ENCODE measurements at places on chromosomes 7 and 10. TPM values are rescaled to one million over a fixed set of nuclear protein-coding genes. Genes with fewer than 3 reads are reported as not detected.

The GJD4 gene
- total RNA-seq, result not detected

The MMP21 gene
- total RNA-seq, result not detected

The PRF1 gene
- not detected for total RNA-seq

The TFPI2 gene
- total RNA-seq, result 59.8 TPM

The CCNJ gene
- 8.6 TPM for total RNA-seq

The RASSF4 gene
- total RNA-seq, result 2.2 TPM

The EXOSC1 gene
- total RNA-seq, result 47.9 TPM

The STAG3 gene
- total RNA-seq, result 0.13 TPM

The SYNPO2L gene
- not detected for total RNA-seq

The C10orf95 gene
- total RNA-seq, result not detected

The PNLIPRP2 gene
- total RNA-seq, result not detected

The SLC13A1 gene
- not detected for total RNA-seq

The CCDC172 gene
- total RNA-seq, result not detected

The LLCFC1 gene
- not detected for total RNA-seq

The PKD2L1 gene
- total RNA-seq, result not detected

The PPP1R3C gene
- total RNA-seq, result not detected

The FAM241B gene
- total RNA-seq, result 0.30 TPM

The INPP5A gene
- 47.3 TPM for total RNA-seq

The OR2A12 gene
- not detected for total RNA-seq

The PRSS37 gene
- not detected for total RNA-seq

The SMKR1 gene
- total RNA-seq, result 1.2 TPM

The SLIT1 gene
- not detected for total RNA-seq

The GALNT17 gene
- not detected for total RNA-seq

The SEMA3E gene
- 0.27 TPM for total RNA-seq

The HOXA10 gene
- total RNA-seq, result 6.5 TPM

The EMX2 gene
- total RNA-seq, result not detected

The PTN gene
- 0.07 TPM for total RNA-seq

The ZNF398 gene
- 10.2 TPM for total RNA-seq

The MSS51 gene
- 0.40 TPM for total RNA-seq

The TMEM229A gene
- not detected for total RNA-seq

The TFR2 gene
- total RNA-seq, result 0.44 TPM

The LRWD1 gene
- 13.2 TPM for total RNA-seq

The ADAMTS14 gene
- total RNA-seq, result not detected

The VWDE gene
- not detected for total RNA-seq

The MLXIPL gene
- total RNA-seq, result not detected

The OGDHL gene
- total RNA-seq, result not detected
